Cortex of kidney (tissue), 1 donor: ENCODE measurements at places on chromosomes 6 and 20.

DNA sequence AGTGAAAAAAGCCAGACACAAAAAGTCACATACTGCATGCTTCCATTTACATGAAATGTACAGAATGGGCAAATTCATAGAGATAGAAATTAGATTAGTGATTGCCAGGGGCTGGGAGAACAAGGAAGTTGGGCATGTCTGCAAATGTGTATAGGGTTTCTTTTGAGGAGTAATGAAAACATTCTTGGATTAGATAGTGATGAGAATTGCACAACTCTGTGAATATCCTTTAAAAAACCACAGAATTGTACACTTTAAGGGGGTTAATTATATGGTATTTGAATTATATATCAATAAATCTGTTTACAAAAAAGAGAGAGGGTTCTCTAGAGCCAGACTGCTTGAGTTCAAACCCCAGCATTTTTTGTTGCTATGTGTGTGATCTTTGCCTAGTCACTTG lies 188.1 kb downstream of the CDC5L start:
- no peak for DNase-seq

DNA sequence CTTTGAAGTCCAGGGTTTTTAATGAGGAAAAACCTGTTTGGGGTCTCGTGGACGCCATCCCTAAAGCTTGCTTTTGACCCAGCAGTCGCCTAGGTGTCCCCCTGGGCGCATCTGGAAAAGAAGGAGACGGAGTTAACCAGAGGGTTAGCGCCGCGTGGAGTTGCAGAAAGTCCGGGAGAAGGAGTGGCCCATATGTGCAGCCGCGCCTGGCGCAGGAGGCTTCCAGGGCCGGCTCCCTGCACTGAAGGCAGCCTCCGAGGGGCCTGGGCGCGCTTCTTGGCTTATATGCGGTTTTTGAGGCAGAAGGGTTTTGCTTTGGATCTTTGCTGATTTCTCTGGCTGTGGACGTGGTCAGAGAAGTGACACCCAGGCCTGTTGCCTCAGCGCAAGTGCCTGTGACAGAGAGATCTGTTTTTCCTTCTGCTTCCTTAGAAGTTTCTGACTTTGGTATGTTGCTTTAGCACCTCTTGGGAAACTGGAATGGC lies 987 bp downstream of the TMEM181 start:
- no peak for DNase-seq

DNA sequence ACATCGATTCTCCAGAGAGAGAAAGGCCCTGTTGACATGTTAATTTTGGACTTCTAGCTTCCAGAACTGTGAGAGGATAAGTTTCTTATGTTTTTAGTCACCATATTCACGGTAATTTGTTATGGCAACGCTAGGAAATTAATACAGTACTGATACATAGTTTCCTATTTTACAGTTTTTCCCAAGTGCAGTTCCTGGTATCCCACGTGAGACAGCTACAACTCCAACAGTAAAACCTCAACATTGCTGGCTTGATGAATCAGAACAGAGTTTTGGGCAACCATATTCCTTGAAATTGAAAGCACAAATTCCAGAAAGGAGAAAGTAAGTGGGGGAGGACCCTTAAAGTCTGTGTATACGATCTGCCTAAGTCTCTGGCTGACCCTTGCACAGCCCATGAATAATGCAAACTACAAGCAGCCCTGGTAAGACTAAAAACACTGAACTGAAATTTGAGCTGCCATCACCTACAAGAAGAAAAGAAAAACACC lies 505.1 kb upstream of the NRSN1 start:
- no peak for DNase-seq

DNA sequence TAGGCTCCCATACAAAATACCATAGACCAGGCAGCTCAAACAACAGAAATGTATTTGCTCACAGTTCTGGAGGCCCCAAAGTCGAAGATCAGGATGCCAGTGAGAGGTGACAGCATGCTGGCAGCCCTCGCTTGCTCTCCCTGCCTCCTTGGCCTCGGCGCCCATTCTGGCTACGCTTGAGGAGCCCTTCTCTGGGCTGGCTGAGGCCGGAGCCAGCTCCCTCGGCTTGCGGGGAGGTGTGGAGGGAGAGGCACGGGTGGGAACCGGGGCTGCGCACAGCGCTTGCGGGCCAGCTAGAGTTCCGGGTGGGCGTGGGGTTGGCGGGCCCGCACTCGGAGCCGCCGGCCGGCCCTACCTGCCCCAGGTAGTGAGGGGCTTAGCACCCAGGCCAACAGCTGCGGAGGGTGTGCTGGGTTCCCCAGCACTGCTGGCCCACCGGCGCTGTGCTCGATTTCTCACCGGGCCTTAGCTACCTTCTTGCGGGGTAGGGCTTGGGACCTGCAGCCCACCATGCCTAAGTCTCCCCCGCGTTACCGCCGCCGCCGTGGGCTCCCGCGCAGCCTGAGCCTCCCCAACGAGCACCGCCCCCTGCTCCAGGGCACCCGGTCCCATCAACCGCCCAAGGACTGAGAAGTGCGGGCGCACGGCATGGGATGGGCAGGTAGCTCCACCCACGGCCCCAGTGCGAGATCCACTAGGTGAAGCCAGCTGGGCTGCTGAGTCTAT lies 32.6 kb upstream of the SERPINB9 start:
- no peak for DNase-seq

DNA sequence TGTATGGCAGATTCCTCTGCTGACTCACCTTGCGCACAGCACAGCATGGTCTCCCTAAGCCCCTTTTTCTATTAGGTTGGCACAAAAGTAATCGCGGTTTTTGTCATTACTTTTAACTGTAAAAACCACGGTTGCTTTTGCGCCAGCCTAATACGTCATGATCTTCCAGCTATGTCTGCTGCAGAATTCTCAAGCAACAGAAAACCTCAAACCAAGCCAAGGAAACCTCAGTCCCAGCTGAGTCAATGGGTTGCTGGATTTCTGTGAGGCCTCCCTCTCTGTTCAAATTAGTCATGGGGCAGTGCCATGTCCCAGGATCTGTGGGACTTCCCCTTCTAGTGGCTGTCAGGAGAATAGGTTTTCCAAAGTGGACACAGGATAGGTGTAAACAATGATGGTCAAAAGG lies 15.7 kb upstream of the ENPP1 start:
- no peak for DNase-seq

GRCh38 chr20:36872852-36873251 lies 3.1 kb upstream of the TLDC2 start:
- no peak for DNase-seq

- no peak for DNase-seq
Observed at GRCh38 chr20:1813101-1813529, 82.1 kb upstream of the SIRPA start.

GRCh38 chr6:5701174-5701573 lies 305.6 kb downstream of the NRN1 start:
- no peak for DNase-seq

- no peak for DNase-seq
Observed at GRCh38 chr6:291204-291696, 1.0 kb upstream of the DUSP22 start.

DNA sequence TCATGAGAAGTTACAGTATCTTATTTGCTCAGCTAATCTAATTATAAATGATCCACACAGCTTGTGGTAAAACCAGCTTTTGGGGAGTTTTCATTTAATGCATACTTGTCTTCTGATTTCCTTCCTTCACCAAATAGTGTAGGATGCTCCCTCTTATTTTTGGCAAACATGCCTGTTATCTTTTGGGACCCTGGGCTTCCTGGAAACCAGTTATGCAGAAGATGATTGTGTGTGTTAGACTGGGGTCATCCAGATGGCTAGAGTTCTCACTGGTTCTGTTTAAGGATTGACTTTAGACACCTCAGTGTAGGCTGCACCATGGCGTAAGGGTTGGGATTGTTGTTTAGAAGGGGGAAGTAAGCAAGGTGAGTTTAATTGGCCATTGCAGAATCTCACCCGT lies 61.3 kb downstream of the PTPN1 start:
- DNase-seq = no peak

- DNase-seq = no peak
Observed at GRCh38 chr6:168964138-168964835, 289.4 kb downstream of the THBS2 start.

DNA sequence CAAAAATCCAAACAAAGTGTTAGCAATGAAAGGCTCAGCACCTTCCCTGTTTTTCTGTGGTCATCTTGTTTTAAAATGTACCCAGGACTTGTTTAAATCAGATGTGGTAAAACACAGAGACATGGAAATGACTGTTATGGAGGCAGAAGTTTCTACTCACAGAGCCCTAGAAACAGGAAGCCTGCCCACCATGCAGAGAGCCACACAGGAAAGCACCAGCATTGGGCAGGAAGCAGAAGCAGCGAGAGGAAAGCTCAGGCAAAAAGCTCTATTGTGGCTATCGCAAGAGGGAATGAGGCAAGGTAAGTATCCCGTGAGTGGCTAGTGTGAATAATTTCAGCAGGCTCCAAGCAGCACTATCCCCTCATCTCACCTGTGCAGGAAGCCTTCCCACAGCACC lies 42.8 kb downstream of the GPR6 start:
- no peak for DNase-seq

GRCh38 chr6:32109114-32109764 lies at the start of gene TNXB:
TSS of gene TNXB (minus strand) at chr6:32109338. CDS start at chr6:32098198, 11,140 bp downstream.
- DNase-seq = no peak

DNA sequence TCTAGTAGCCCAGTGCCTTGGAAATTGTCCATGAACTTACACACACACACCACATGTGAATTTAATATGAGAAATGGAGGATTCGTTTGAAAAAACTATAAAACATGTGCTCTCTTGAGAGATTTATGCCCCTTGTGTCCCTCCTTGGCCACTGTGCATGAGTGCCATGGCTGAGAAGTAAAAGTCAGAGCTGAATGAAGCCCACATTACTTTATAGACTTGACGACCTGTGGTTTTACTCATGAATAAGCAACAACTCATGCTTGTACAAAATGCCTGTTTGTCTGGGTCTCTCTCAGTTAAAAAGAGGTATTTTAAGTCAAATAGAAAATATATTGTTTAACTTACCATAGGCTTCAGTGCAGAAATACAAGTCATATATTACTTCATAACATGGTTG lies 102.7 kb downstream of the KCNQ5 start:
- no peak for DNase-seq

DNA sequence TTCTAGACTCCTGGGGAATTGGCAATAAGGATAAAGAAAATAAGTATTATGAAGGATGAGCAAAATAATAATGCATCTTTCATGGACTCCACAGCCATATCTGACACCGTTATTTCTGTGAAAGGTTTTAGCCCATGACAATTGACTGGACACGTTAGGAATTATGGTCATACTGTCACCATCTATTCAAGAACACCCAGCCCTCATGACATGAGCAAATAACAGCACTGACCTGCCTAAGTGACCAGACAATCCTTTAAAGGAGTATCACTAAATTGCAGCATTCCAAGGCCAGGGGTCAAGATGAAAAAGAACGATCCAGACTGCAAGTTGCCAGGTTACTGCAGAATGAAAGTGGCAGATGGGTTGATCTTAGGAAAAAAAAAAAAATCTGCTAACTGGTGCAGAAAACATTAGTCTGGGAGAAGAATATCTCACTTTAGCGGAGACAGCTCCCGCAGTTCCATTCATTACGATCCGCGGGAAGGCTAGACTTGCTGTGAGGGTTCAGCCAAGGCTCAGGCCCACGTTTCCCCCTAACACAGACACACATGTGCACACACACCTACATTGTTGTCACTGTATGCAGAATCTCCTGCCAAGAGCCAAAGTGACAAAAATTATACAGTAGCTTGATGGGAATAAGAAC lies 237.7 kb upstream of the AGPAT4 start:
- DNase-seq = no peak

- no peak for DNase-seq
Observed at GRCh38 chr6:70675822-70676221, 8.1 kb downstream of the SMAP1 start.

GRCh38 chr6:166951670-166952060 lies 4.7 kb downstream of the RNASET2 start:
- DNase-seq = no peak

- no peak for DNase-seq
Observed at GRCh38 chr6:133683308-133683580, 205.7 kb upstream of the TCF21 start.

- DNase-seq = no peak
Observed at GRCh38 chr20:12531626-12532025, 477.1 kb upstream of the SPTLC3 start.

- no peak for DNase-seq
Observed at GRCh38 chr6:71028236-71028876, 71.5 kb upstream of the B3GAT2 start.

DNA sequence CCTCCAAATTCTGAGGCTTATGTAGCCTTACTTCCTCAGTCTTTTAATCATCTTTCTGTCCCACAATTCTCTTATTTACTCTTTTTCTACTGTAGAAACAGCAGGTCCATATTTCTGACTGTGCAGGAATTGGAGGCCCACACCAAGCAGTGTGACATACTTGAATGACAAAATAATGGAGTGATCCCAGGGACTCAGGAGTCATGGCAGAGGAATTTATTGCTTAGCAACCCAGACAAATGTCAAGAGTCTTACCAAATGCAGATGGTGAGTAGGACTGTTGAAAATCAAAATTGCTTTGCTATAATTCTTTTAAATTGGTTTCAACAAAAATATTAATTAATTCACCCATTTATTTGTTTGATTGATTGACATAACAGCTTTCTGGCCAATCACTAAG lies 59.9 kb downstream of the HTR1B start:
- DNase-seq = no peak

- no peak for DNase-seq
Observed at GRCh38 chr20:1301031-1301529, 27.9 kb downstream of the SDCBP2 start.

DNA sequence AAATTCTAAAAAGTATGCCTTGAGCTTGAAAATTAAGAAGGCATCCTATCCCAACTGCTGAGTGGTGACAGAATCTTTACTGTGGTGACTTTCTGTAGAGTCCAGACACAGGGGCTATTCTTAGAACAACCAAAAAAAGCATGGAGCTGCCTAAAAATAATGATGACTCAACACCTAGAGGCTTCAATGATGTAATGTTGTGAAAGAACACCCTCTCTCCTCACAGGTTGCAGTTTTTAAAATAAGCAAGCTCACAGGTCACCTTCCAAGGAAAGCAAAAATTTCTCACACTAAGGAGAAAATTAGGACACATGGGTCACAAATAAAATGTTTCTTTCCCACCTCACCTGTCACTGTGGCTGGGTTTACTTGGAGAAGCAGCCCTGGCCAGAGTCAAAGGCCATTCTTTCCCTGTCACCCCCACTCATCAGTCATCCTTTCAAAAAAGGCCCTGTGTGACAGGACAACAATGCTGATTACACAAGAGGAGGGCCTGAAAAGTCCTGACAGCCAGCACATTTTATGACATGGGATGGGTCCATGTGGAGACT lies 53.5 kb downstream of the RCAN2 start:
- no peak for DNase-seq

DNA sequence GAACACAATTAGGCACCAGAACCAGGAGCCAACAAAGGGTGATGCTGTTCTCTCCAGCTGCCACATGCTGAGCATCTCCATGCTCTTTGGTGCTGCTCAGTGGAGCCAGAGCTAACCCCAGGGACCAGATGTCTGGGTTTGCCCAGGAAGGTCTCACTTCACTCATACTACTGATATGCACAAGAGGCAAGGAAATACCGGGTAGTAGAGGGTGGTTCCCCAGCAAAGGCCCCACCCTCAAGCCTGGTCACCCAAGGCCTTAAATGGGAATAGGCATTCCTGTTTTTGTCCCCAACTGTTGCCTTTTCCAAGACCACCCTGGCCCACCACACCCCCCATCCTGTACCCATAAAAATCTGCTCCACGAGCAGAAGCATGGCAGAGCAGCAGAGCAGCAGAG lies 204.5 kb upstream of the TAB2 start:
- DNase-seq = no peak
